Activated CD4-positive, alpha-beta T cell treated with anti-CD3 and anti-CD28 coated beads for 4 hours (primary cell): ENCODE measurements at places on chromosomes 2 and 18.

DNA sequence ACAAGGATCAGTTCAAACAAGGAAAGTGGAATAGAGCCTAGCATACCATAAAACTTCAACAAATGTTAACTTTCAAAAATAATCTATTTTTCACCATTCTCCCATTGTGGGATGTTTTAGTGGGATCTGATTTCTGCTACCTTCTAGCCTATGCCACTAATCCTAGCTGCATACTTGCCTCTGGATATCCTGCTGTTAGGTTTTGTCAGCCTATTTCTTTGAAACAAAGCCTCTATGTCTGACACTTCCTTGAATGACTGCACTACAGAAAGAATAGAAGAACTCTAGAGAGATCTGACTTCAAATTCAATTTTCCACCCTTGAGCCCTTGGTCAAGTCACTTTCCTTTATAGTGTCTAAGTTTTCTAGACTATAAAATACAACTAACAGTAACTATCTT, 291.5 kb downstream of the PTH2R start:
- DNase-seq: no peak

DNA sequence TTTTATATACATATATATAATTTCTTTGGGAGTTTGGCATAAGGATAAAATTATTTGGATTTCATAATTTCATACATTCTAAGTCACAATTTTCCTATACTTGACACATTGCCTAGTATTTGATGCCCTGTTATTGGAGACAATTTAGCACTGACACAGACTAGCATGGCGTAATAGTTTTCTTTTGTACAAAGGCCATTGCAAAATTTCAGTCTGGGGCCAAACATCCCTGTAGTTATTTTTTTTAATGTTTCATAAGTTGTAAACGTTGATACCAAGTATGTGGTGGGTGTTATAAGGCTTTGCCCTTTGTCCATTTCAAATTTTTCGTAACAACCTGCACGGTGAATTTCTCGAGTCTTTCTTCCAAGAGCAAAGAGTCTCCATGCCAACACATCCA, 95.7 kb upstream of the NRP2 start:
- no peak for DNase-seq

DNA sequence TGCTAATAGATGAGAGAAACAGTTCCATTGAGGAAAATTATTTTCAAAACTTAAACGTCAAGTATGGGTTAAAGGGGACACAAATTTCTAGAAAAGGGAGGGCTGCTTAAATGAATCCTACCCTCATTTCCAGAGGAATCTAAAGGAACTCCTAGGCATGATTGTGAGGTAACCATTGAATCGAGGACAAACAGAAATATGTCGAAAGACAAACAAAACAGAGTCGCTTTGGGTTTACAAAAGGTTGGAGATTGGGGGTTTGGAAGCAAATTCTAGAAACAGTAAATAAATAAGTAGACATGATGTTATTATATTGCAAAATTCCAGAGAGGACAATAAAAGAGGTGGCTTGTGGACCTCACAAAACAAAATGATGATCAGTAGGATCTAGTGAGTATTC, 173.1 kb downstream of the FTCDNL1 start:
- DNase-seq: no peak

GRCh38 chr2:46077522-46078107, 219.6 kb upstream of the EPAS1 start:
- no peak for DNase-seq

DNA sequence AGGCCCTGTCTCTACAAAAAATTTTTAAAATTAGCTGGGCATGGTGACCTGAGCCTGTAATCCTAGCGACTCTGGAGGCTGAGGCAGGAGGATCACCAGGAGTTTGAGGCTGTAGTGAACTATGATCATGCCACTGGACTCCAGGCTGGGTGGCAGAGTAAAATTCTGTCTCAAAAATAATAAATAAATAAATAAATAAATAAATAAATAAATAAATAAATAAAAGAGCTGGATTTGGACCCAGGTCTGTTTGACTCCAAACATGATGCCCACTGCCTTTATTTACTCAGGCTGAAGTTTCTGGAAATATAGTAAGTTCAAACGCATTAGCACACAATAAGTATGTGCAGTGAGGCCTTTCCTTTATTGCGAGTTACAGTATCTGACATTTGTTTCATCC, 75.0 kb downstream of the THNSL2 start:
- DNase-seq: no peak

DNA sequence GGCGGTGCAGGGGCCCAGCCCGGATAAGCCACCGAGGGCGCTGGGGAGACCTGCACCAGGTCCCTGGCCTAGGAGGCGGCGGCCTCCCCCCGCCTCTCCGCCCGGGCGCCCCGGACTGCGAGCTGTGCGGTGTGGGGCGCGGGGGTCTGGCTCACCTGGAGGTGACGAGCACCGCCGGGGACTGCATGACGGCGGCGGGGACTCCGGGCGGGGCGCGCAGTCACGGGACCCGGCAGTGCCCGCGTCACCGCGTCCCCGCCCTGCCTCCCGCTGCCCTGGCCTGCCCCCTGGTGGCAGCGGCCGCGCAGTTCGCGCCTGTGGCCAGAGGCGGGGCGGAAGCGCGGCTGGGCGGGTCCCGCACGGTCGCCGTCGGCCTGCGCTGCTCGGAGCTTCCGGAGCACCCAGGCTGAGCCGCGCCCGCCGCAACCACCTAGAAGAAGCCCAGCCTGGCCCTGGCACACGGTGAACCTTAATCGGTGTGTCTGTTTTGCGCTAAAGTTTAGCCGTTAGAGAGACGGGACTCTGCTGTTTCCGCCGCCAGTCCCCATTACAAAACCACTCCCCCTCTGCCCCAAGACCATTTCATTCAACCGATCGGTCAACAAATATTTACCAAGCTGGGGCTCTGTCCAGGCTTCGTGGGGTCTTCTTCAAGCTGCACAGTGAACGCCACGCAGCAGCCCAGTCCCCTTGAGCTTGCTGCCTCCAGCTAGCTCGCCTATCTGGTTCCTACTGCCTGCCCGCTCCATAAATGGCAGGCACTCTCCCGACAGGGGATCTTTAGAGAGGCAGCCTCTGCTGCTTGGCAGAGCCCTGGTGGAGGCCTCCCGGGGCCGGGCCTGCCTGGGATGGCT, at the start of gene HS1BP3:
TSS of gene HS1BP3 (minus strand) at position 222 of the 854 bp plus-strand sequence. CDS start at position 187, 35 bp downstream.
- DNase-seq: peak; percentile 83

- no peak for DNase-seq
Measured at GRCh38 chr18:31876707-31877106, 66.2 kb downstream of the TRAPPC8 start.
